ENCODE measurements at places on chromosomes 3 and 15.

DNA sequence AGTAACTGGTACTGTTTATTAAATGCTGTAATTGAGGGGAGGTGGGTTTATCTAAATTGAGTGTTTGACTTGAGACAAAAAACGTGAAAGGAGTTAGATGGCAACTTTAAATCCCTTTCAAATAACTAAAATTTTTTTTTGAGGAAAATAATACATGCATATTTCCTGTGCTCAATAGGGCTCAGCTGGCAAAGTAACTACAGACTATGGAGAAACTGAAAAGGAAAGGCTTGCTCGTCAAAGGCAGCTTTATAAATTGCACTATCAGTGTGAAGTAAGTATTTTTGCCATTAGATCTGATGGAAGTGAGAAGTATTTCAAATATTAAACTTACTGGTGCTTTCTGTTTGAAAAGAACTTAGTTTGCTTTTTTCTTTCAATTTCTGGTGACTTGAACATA, 72.2 kb downstream of the DZIP3 start:
- no peak for DNase-seq

DNA sequence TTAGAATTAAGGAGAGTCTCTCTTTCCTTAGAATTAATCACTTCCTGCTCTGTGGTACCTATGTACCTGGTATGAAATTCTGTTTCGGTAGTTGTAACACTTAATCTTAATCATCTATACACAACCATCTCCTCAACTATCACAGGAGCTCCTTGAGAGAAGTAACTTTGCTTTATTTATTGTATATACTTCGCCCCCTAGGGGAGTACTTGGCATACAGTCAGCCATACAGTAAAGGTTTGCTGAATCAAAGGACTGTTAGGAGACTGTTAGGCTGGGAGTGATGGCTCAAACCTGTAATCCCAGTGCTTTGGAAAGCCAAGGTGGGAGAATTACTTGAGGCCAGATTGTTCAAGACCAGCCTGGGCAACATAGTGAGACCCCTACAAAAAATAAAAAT, 44.7 kb downstream of the RORA start:
- DNase-seq: no peak

GRCh38 chr15:88467935-88468528, 524 bp downstream of the MRPS11 start:
- no peak for DNase-seq

- DNase-seq: no peak
Observed at GRCh38 chr3:46349484-46350261, 4.2 kb upstream of the CCR2 start.

DNA sequence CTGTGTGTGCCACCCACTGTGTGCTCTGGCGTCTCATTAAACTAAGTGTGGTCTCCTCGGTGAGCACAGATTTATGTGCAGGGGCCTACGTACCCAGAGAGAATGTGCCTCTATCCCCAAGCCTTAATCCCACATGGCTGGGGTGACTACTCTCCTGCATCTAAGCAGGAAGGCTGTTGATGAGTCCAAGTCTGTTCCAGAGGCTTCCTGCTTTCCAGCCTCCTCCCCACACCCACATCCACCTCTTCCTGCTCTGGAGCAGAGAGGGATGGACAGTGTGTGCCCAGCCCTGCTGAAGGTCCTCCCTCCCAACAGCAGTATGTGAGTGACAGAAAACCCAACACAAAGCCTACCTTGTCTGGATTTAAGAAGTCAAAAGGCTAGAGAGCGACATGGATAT, 38.8 kb upstream of the BCL2L10 start:
- DNase-seq: no peak
